ENCODE measurements at places on chromosomes 5 and 9.

GRCh38 chr5:34970552-34970951 lies 41.2 kb downstream of the DNAJC21 start:
- DNase-seq, result no peak

DNA sequence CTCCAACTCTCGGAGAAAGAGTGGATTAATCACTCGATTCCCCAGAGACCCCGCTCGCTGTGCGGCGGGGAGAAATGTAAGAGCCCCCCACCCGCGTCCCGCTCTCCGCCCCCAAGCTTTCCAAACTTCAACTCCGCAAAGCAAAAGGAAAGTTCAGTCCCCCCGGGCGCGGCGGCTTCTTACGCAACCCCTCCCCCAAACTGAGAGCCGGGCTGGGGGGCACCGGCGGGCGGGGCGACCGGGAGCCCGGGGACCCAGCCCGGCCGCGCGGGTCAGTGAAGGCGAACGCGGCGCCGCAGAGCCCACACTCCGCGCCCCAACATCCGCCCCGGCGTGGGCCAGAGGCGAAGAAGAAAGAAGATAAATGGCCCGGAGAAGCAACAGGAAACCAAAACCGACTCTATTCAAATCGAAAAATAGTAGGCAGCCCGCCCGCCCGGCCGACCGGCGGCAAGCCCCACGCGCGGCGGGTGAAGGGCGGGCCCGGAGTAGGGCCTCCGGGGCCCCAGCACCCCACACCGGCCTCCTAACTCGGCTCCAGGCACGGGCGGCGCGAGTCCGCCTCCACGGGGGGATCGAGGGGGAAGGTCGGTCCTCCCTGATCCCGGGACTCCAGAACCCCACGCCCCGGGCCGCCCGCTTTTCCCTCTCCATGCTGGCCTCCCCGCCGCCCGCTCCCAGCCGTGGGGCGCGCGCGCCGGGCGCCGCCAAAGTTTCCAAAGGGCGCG lies 720 bp downstream of the NOTCH1 start:
- no peak for DNase-seq

DNA sequence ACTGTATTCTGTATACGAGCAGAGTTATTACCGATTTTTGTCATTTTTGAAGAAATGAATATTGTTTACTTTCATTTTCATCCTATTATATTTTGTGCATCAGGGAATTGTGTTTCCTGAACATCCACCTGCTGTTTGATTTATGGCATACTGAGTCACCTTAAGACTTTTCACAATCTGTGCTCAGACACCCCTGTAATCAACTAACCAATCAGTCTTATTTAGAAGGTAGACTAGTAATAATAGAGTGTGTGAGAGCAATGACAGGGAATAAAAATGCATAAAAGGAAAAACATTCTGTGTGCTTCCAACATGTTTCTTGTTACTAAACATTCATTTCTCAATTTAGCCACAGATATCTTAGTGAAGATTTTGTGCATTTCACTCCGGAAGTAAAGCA lies 1413.6 kb upstream of the ACO1 start:
- no peak for DNase-seq

DNA sequence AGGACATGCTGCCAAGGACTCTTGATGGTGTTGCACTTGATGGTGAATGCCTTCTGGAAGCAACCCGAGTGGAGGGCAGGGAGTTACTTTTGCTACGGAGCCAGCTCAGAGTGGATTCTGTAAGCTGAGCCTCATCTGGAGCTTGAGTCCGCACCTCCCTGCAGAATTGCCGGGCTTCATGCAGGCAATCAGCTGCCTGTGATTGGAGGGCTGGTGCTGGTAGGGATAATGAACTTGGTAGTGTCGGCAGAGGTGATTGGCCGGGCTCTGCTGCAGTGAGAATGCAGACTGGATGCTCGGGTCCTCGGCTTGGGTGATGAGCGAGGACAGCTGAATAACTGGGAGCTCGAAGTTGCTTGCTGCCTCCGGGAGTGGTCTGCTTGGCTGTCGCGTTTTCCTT lies 23.1 kb downstream of the SLC25A25 start:
- peak; percentile 41 for DNase-seq

- peak; percentile 85 for DNase-seq
Observed at GRCh38 chr9:4573634-4574389, 83.5 kb downstream of the SLC1A1 start.

GRCh38 chr5:175354964-175355363 lies 89.0 kb downstream of the DRD1 start:
- DNase-seq, result peak; percentile 10

GRCh38 chr5:153460421-153460820 lies 30.0 kb upstream of the GRIA1 start:
- no peak for DNase-seq

GRCh38 chr9:16414451-16414850 lies 456.0 kb downstream of the BNC2 start:
- no peak for DNase-seq

Measured in NCI-H1092 treated with DMSO at 0.1 percent for 48 hours (cell line).